ENCODE measurements at places on chromosomes 12 and 14. TPM values are rescaled to one million over a fixed set of nuclear protein-coding genes. Genes with fewer than 3 reads are reported as not detected.

RERGL gene
- total RNA-seq: not detected

TMEM263 gene
- total RNA-seq: 83.0 TPM

TBX5 gene
- total RNA-seq: not detected

NXPH4 gene
- total RNA-seq: 1.4 TPM

CFAP54 gene
- 1.1 TPM for total RNA-seq

OTOGL gene
- total RNA-seq: 0.34 TPM

CABP1 gene
- 0.45 TPM for total RNA-seq

KTN1 gene
- total RNA-seq: 182 TPM

POLE2 gene
- total RNA-seq: 26.5 TPM

RIC8B gene
- total RNA-seq: 13.5 TPM

KLRC2 gene
- 0.96 TPM for total RNA-seq

PTPRR gene
- 0.19 TPM for total RNA-seq

TMEM253 gene
- total RNA-seq: 0.13 TPM

OR4N5 gene
- total RNA-seq: not detected

MDM1 gene
- 14.6 TPM for total RNA-seq

All from LHCN-M2 (cell line).